ENCODE measurements at places on chromosomes 1 and 21. TPM values are rescaled to one million over a fixed set of nuclear protein-coding genes. Genes with fewer than 3 reads are reported as not detected.

S100A13 gene
- total RNA-seq: 133 TPM

TNFRSF18 gene
- total RNA-seq: 2.2 TPM

- peak; percentile 54 for ATAC-seq
Measured at GRCh38 chr1:1157914-1158710, 15.6 kb upstream of the TTLL10 start.

- peak; percentile 76 for ATAC-seq
Measured at GRCh38 chr21:45405271-45405818, 380 bp downstream of the COL18A1 start.

- no peak for ATAC-seq
Measured at GRCh38 chr1:32869923-32870614, 643 bp downstream of the FNDC5 start.

Measured in gastroesophageal sphincter (tissue), 4 donors.